ENCODE measurements at places on chromosomes 1 and 21. TPM values are rescaled to one million over a fixed set of nuclear protein-coding genes. Genes with fewer than 3 reads are reported as not detected.

ZNF593 gene
- total RNA-seq: 53.4 TPM

DNA sequence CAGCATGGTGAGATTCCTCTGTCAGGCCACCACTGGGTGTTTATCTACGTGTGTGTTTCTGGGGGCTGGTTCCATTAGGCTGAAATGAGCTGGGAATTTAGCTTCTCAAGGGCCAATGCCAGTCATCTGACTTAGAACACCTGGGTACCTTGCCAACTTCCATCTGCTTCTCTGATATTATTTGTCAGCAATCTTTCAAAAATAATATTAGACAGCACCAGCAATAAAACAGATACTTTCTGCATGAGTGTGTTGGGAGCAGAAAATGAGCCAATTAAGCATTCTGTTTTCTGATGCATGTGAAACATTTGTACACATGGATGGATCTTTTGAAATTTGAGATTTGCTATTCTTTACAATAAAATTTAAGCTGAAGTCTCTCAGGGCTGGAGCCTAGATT lies 124.1 kb downstream of the RYR2 start:
- H3K27ac ChIP-seq: no peak overlapping the region
- H3K4me3 ChIP-seq: no peak overlapping the region
- H3K36me3 ChIP-seq: no peaks in the 10 kb centered on the region

GRCh38 chr1:29414086-29414485 lies 177.8 kb downstream of the PTPRU start:
- no peak for DNase-seq
- no peak overlapping the region for H3K27ac ChIP-seq
- H3K27me3 ChIP-seq: peaks cover 26% of the 10 kb centered on the region
- no peaks in the 10 kb centered on the region for H3K36me3 ChIP-seq

- no peak overlapping the region for H3K27ac ChIP-seq
- no peak for DNase-seq
- no peak overlapping the region for H3K4me3 ChIP-seq
- no peaks in the 10 kb centered on the region for H3K27me3 ChIP-seq
Measured at GRCh38 chr21:41429925-41430491, 4.0 kb downstream of the MX1 start.

KAZN gene
- 29.9 TPM for total RNA-seq

DNA sequence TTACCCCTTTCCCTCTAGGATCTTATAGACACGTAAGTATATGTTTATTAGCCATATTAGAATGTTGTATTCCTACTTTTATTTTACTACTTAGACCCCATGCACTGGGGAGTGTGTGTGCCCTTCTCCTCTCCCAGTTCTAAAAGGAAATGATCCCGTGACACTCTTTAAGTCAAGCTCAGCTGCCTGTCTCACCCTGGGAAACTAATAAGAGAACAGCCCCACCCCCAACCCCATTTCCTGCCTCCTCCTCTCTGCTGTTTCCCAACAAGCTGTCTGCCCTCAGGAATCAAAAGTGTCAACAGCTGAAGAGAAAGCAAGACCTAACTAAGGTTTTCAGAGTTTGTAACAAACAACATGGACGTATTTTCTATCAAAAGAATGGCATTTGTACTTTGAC lies 92.6 kb upstream of the VAV3 start:
- H3K27me3 ChIP-seq: no peaks in the 10 kb centered on the region
- H3K27ac ChIP-seq: no peak overlapping the region
- peak; percentile 70 for DNase-seq
- H3K4me3 ChIP-seq: no peak overlapping the region
- no peaks in the 10 kb centered on the region for H3K36me3 ChIP-seq

DNA sequence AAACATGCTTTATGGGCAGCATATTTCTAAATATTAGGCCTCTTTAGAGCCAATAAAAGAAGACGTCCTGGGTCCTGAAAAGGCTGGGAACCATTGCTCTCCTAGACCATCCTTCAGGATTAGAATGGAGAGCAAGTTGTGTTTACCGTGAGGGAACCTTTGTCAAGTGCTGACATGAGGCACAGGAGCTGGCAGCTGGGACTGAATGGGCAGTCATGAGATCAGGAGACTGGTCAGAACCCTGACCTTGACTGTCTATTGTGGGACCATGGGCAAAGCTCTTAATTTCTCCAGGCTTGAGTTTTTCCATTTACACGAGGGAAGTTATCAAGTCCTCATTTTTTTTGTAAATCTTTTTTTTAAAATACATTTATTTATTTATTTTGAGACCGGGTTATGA lies 5.2 kb downstream of the PFKFB2 start:
- no peak overlapping the region for H3K27ac ChIP-seq
- H3K4me3 ChIP-seq: no peak overlapping the region
- peaks cover 25% of the 10 kb centered on the region for H3K36me3 ChIP-seq
- peaks cover 17% of the 10 kb centered on the region for H3K4me1 ChIP-seq
